ENCODE measurements at places on chromosomes 7 and 10.

DNA sequence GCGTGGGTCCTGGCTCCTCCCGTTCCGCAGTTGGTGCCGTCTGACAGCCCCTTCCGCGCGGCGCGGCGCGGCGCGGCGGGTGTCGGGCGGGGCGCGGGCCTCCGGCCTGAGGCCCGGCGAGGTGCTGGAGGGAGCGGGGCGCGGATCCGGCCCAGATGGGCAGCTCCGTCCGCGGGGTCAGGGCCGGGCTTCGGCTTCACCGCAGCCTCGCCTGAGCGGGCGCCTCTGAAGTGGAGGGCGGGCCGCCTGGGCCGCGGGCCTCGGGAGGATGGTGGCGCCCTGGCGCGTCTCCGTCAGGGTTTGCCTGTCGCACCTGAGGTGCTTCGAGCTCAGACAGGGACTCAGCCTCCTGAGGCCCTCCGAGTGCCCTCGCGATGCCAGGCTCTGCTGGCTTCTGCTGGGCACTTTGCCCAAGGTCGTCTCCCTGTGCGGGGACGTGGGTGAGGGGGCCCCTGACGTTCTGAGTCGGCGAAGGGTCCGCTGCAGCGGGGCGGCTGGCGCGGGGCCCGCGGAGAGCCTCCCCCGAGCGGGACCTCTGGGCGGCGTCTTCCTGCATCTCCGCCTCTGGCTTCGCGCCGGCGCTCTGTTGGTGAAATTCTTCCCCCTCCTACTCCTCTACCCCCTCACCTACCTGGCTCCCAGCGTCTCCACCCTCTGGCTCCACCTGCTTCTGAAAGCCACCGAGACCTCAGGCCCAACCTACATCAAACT lies 473 bp downstream of the ADCK2 start:
- DNase-seq, result peak; percentile 13

DNA sequence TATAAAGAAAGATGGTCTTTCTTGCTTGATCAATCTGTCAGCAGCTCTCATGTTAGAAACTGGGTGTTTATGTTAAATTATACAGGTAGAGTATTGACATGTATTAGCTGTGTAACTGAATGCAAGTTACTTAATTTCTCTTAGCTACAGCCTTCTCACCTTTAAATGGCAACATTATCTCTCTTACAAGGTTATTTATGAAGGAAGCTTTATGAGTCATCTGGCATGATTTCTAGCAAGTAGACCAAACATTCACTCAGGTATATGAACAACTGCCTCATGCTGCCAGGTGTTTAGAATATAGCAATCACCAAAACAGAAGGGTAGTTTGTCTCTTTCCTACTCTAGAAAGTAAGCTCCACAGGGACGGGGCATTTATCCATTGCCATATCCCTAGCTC lies 8.5 kb downstream of the ARL4A start:
- no peak for DNase-seq

DNA sequence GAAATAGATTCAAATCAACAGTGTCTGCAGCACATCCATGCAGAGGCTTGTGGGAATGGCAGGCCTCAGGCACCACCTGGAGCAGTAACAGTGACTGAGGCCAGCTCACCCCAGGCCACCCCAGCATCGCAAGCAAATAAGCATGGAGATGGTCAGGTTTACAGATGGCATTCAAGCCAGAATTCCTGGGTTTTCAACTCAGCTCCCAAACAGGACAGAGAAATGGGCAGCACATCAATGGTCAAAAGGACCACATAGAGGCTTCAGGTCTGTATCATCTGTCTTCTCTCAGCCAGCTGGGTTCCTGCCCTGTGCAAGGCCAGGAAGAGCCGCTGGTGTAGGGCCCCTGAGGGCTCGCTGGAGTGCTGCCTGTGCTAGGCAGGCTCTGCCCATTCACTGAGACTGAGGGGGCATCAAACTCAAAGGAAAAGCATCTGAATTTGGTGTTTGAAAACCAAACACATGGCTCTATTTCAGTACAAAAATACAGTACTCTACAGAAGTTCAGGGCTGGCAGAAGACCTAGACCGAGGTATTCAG lies 112.5 kb downstream of the KMT2E start:
- DNase-seq, result no peak

GRCh38 chr7:1597066-1597760 lies 27.4 kb upstream of the PSMG3 start:
- DNase-seq, result no peak

- DNase-seq, result no peak
These were observed 36.7 kb downstream of the ATE1 start for GRCh38 chr10:121891103-121891502.

GRCh38 chr7:985915-986741 lies 3.1 kb downstream of the CYP2W1 start:
- no peak for DNase-seq

DNA sequence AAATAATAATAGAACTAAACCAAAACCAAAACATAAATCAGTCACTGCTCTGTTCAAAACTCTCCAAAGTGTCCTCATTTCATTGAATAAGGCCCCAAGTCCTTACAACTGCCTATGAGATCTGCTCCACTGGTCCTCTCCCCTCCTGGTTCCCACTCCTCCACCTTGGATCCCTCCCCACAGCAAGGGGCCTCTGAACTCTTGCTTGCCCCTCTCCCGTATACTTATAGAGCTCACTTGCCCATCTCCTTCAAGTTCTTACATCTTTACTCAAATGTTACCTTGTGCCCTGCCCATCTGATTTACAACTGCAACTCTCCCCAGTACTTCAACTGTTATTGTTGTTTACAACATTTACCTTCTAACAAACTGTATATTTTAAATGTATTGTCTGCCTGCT lies 819 bp downstream of the POLD2 start:
- DNase-seq, result peak; percentile 38

DNA sequence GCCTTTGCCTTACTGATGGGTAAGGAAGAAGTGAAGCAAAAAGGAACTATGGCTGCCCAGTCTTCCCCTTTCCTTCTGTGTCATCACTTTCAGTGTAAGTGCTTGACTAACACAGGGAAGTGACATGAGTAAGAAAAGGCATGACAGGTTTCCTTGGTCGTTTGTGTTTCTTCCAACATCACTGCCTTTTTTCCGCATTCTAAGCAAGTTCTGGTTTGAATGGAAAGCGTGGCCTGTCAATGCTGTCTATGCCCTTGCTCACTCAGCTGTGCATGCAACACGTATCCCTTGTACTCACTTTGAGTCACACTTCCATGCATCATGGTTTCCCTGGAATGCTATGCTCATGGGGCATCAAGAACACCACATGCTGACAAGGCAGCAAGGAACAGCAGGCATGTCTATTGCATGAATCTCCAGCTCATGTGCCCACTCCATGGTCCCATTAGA lies 111.8 kb downstream of the OAT start:
- DNase-seq, result no peak

DNA sequence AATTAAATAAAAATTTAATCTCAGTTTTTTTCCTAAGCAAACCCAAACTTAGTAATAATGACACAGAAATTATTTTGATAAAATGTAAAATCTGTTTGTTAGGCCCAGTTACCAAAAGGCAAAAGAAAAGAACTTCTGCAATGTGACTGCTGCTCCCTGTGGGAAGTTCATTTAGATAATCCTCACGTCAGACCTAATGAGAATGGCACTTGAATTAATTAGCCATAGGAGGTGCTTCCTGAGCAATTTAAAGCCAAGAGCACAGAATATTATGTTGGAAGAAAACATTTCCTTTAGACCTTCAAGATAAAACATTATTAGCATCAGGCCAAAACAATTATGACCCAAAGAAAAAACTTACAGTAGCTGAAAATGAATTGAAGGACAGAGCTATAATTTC lies 19.4 kb downstream of the SPAM1 start:
- DNase-seq, result no peak

- peak; percentile 86 for DNase-seq
These were observed 102.2 kb downstream of the RBM20 start for GRCh38 chr10:110746254-110746826.

GRCh38 chr7:98329100-98329790 lies 47.8 kb downstream of the BRI3 start:
- no peak for DNase-seq

GRCh38 chr10:21976280-21976679 lies 27.2 kb downstream of the DNAJC1 start:
- no peak for DNase-seq

- DNase-seq, result no peak
These were observed 6.7 kb upstream of the MYH16 start for GRCh38 chr7:99265848-99266480.

- no peak for DNase-seq
These were observed 61.7 kb upstream of the TARP start for GRCh38 chr7:38335128-38335491.

GRCh38 chr10:86756511-86757112 lies at the start of gene BMPR1A:
Gene BMPR1A, plus strand, starts transcription at chr10:86756619. Its CDS starts 119,400 bp downstream, at chr10:86876019.
- DNase-seq, result no peak

DNA sequence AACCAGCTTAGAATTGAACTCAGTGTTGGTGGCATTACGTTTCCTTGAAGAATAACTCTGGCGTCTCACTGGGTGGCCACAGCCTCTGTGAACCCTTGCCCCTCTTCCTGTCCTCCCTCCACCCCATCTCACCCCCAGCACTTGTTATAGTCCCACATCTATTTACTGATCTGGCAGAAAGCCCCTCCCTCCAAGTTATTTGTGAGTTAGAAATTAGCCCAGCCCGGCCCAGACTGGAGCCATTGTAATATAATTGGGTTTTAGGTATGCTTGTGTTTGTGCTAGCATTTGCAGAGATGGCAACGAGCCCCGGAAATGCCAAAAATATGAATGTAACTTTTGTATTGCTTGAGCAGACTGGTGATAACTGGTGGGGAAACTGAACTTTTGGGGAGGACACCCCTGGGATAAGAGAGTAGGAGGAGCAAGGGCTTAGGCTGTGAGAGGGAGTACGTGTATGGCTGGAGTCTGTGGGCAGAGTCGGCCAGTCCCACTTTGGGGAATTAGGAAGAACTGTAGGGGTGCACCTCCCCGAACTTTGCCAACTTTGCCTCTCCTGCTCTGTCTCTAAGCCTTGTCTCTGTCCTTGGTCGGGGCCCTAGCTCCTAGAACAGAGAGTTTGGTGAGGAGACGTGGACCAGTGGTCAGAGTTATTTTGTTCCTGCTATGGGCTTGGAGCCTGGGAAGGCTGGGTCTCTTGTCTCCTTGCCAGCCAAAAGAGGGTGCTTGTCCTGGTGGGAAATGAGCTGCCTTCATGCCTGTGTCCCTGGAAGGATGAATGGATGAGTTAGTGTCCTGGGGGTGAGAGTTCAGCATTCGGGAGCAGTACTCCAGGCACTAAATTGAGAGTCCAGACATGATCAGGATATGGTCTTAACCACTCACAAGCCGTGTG lies 19.3 kb upstream of the TRIM8 start:
- DNase-seq, result no peak

GRCh38 chr7:39898867-39899266 lies 51.2 kb upstream of the CDK13 start:
- peak; percentile 68 for DNase-seq

- no peak for DNase-seq
These were observed 714 bp upstream of the CASP2 start for GRCh38 chr7:143287339-143287934.

DNA sequence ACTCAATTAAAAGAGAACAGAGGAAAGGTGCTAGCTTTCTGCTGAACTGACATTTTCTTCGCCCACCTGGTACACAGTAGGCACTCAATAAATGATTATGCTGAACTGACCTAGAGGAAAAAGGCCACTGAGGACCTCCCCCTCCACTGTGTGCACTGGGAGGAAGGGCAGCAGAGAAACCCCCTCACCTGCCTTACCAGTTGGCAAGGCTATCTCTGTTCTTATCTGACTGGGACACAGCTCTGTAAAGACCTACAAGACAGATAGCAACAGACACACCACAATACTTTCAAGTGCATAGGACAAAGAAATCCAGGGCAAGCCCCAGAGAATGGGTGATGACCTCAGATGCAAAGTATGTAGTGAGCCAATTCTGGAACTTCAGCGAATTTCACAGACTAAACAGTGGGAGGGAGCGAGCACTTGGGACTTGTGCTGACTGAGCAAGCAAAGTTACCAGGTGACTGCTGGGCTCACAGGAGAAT lies 30.4 kb downstream of the PDLIM1 start:
- no peak for DNase-seq
